ENCODE measurements at places on chromosomes 3 and 15. TPM values are rescaled to one million over a fixed set of nuclear protein-coding genes. Genes with fewer than 3 reads are reported as not detected.

GRCh38 chr15:86892774-86893449 lies 813.2 kb downstream of the AGBL1 start:
- H3K27me3 ChIP-seq, result peaks cover 26% of the 10 kb centered on the region
- DNase-seq, result no peak
- peaks cover 17% of the 10 kb centered on the region for H3K4me1 ChIP-seq
- peaks cover 1% of the 10 kb centered on the region for H3K36me3 ChIP-seq
- no peak overlapping the region for H3K4me3 ChIP-seq
- H3K27ac ChIP-seq, result no peak overlapping the region

GRCh38 chr3:22923711-22924110 lies 279.4 kb upstream of the UBE2E2 start:
- H3K27ac ChIP-seq, result no peak overlapping the region
- no peaks in the 10 kb centered on the region for H3K36me3 ChIP-seq
- H3K27me3 ChIP-seq, result no peaks in the 10 kb centered on the region
- no peak for DNase-seq
- peaks cover 4% of the 10 kb centered on the region for H3K4me1 ChIP-seq

DNA sequence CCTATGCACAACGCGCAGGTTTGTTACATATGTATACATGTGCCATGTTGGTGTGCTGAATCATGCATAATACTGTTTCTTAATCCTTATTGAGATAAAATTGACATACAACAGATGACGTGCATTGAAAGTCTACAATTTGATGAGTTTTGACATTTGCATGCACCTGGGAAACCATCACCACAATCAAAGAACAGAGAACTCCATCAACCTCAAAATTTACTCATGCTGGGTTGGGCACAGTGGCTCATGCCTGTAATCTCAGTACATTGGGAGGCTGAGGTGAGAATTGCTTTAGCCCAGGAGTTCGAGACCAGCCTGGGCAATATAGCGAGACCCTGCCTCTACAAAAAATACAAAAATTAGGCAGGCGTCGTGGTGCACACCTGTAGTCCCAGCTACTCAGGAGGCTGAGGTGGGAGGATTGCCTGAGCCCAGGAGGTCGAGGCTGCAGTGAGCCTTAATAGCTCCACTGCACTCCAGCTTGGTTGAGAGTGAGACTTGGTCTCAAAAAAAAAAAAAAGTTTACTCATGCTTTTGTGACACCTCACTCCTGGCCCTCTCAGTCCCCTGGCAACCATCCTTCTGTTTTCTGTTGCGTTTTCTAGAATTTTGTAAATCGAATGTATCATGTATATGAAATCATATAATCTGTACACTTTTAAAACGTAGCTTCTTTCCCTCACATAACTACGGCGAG lies 56.6 kb downstream of the BHLHE40 start:
- H3K4me3 ChIP-seq, result no peak overlapping the region
- no peaks in the 10 kb centered on the region for H3K36me3 ChIP-seq
- no peak for DNase-seq
- H3K27ac ChIP-seq, result no peak overlapping the region

DNA sequence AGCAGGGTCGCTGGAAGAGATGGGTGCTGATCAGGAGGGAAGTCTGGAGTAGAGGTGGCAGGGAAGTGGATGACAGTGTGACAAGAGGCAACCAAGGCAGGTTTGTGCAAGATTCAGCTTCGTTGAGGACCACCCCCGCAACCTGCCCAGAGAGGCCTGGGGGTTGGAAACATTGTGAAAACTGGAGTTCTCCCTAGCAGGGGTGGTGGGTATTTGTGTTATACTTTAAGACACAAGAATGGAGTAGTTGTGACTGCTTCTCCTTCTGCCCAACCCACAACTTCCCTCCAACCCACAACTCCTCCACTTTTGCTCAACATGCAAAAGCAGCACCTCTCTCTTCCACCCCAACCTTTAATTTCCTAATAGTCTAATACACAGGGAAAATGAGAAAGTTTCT lies 8.6 kb upstream of the ARNT2 start:
- H3K27me3 ChIP-seq, result peaks cover 37% of the 10 kb centered on the region
- DNase-seq, result no peak
- no peaks in the 10 kb centered on the region for H3K4me1 ChIP-seq
- H3K4me3 ChIP-seq, result no peak overlapping the region

DNA sequence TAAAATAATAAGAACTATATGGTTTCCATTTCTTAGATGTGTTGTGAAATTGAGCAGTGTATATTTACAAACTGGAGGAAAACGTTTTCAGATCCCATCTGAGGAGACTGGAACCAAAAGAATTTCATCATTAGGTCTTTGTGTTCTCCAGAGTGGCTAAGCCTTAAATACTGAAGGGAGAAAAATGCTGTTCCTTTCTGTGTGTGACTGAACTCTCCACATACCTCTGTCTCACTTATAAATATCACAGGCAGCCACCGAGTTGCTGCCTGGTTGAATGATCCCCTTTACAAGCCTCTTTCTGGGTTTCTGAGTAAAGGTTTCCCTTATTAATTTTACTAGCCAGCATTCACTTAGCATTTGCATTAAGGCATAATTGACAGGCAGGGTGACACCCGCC lies 913.9 kb upstream of the NR2F2 start:
- no peak overlapping the region for H3K27ac ChIP-seq
- no peaks in the 10 kb centered on the region for H3K27me3 ChIP-seq

Gene OR5K2
- not detected for total RNA-seq

Gene ZBTB20
- 30.7 TPM for total RNA-seq

Gene MST1R
- 4.3 TPM for total RNA-seq

All from mesothelial cell of epicardium (in vitro differentiated cells).